SHP77 (cell line): ENCODE measurements at places on chromosomes 7 and 10.

GRCh38 chr10:68628576-68629127 is 68.5 kb downstream of the TET1 start:
- no peak for DNase-seq

DNA sequence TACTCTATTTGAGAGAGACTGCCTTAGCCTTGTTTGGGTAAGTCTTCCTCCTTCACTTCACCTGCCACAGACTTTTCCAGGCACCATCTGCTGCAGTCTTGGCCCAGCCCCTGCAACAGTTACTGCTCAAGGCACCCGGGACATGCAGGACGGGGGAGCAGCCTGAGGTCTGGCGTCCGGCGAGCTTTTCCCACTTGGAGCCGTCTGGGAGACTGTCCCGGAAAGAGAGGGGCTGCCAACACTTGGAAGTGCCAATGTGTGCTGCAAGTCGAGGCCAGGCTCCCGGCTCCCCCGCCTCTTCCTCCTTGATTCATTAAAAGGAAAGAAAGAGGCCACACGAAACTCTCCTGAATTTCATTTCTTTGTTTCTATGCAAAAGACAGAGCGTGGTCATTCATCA is 13.7 kb downstream of the HTRA1 start:
- DNase-seq = no peak

DNA sequence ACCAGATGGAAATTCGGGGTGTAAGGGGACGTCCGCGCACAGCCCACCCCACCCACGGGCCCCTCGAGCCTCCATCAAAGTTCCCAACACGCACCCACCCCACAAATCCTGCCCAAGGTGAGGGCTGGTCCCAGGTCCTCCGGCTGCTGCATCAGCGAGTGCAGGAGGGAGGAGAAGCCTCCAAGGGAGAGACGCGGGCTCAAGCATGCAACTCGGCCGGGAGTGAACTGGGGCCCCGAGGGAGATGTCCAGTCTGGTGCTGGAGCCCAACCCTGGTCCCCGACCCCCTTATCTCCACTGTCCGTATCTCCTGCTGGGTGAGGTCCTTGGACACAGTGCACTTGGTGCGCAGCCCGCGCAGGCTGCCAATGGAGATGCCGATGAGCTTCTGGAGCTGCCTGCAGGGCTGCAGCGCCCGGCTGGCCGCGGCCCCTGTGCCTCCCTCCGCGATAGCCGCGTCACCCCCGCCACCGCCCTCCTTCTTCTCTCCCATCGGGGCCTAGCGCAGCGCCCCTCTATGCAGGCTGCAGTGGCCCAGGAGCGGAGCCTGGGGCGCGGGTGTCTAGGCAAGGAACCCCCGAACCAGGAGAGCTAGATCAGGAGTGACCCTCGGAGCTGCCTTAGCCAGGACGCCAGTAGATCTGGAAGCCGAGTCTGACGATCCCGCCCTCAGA is 489.2 kb downstream of the ZNF33B start:
- no peak for DNase-seq

- DNase-seq = no peak
These were observed 118.2 kb downstream of the SNX10 start for GRCh38 chr7:26409661-26410547.

DNA sequence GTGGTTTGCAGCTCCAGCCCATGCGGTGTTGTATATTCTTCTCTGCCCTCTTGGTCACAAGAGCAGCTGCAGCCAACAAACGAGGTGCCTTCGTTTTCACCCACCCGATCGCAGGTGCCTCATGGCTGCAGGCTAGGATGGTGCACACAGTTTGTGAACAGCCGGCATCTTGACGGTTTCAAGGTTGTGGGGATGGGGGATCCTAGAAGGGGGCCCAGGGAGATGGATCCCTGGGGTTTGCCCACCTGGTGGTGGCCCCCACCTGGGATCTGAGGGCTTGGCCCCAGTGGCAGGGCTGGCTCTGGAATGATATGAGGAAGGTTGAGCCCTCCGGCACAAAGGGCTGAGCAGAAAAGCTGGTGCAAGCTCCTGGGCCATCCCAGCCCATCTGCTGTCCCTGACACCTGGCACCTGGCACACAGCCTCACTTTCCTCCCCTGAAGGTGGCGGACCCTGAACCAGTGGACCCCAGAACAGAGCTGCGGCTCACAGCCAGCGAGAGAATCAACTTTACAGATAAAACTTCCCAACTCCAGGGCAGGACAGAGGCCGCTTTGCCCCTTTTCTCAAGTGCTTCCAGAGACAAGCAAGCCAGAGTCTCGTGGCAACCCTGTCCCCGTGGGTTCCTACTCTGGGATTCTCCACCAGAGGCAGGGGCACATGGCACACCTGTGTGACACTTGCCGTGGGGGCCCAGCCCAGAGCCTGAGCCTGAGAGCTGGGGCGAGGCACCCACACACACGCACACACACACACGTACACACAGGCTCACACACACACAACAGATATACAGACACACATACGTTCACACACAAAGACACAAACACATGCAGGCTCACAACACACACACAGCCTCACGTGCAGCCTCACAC is 177.3 kb upstream of the PPP2R2D start:
- no peak for DNase-seq

GRCh38 chr10:7263616-7264015 is 147.2 kb downstream of the SFMBT2 start:
- no peak for DNase-seq

- no peak for DNase-seq
These were observed 389.9 kb upstream of the AKR1E2 start for GRCh38 chr10:4436103-4436502.

GRCh38 chr10:50618624-50619023 is 5.1 kb downstream of the SGMS1 start:
- no peak for DNase-seq

- no peak for DNase-seq
These were observed 79.3 kb upstream of the PDGFA start for GRCh38 chr7:598899-599298.

DNA sequence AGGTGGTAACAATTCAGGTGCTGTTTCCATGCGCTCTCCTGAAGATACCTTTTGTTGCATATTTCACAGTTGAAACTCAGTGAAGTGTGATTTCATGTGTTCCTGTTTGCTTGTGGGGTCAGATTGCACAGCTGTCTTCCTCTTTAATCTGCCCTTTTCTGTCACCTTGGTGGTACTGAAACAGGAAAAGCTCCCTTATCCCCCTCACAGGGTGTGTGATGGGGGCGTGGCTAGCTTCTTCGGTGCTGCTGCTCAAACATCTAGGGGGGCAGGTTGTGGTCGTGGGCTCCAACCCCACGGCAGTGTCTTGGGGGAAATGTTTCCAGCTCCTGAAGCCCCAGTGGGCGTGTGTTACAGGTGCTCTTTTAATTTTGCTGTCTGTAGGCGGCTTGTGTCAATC is 107.4 kb upstream of the KLF14 start:
- DNase-seq = no peak

GRCh38 chr7:57216340-57216739 is 84.1 kb upstream of the ZNF479 start:
- no peak for DNase-seq

DNA sequence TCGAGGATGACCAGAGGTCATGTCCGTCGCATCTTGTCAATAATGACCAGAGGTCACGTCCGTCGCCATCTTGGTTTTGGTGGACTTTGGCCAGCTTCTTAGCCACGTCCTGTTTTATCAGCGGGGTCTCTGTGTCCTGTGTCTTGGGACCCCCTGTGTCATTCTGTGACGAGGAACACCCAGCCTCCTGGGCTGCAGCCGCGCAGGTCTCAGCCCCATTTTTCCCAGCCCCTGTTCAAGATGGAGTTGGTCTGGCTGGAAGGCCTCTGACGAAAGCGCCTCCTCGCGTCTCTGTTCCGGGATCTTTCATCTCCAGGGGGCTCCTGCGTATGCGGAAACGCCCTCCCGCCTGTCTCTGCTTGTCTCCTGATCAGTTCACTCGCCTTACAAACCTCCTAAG is 134.2 kb downstream of the ELFN1 start:
- DNase-seq = no peak

DNA sequence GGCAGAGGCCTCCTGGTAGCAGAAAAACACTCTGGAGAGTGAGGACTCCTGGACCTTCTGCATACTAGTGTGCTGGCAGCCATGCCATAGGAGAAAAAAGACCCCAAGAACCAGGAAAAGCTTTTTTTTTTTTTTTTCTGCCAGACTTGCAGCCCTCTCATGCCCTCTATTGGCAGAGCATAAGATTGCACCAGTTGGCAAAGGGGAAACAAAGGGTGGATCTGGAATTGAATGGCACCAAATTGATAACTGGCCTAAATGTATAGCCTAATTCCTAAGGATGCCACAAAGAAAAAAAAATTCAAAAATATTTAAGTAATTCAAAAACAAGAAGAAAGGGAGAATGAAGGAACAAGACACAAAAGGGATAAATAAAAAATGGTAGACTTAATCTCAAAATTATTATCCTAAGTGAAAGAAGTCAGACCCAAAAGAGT is 112.5 kb upstream of the GHITM start:
- DNase-seq = no peak

- DNase-seq = no peak
These were observed 130.7 kb upstream of the NAMPT start for GRCh38 chr7:106415433-106415832.

- no peak for DNase-seq
These were observed 269.2 kb downstream of the C7orf25 start for GRCh38 chr7:42642699-42643098.

DNA sequence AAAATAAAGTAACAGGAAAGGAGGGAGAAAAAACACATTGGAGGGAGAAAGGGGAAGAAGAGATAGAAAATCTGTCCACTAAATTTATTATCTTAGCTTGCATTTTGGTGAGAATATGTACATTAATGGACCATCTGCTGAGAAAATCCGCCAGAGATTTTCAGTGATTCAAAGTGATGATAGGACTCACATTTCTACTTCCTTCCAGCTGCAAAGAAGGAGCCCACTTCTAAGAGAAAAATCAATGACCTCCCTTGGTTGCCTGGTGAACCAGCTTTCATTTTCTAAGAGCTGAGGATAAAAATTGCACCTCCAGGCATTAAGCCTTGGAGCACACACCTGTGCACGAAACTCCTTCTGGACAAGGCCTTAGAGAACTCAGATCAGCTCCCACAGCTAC is 404.3 kb downstream of the SFMBT2 start:
- DNase-seq = no peak

- no peak for DNase-seq
These were observed 539.4 kb upstream of the MGMT start for GRCh38 chr10:128927497-128928161.

- no peak for DNase-seq
These were observed 10.6 kb upstream of the LIPM start for GRCh38 chr10:88791924-88792323.

- no peak for DNase-seq
These were observed 70.8 kb downstream of the LRRC17 start for GRCh38 chr7:102983602-102984001.

GRCh38 chr10:95445223-95445836 is 115.8 kb downstream of the SORBS1 start:
- no peak for DNase-seq

DNA sequence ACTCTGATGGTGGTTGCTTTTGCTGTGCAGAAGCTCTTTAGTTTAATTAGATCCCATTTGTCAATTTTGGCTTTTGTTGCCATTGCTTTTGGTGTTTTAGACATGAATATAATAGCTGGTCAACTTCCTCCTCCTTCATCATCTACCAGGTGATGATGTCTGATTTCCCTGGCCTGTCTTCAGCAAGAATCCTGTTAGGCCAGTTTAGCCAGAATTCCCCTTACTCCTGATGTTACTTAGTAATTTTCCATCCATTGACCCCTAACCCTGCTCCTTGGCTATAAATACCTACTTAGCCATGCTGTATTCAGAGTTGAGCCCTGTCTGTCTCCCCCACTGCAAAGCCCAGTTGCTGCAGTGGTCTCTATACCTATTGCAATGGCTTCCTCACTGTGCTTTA is 91.4 kb downstream of the ZNF777 start:
- no peak for DNase-seq

- DNase-seq = no peak
These were observed 69.5 kb downstream of the JMJD1C start for GRCh38 chr10:63396133-63396761.

- no peak for DNase-seq
These were observed 53.0 kb downstream of the TRUB1 start for GRCh38 chr10:114990991-114991390.

- DNase-seq = peak; percentile 72
These were observed 16.7 kb downstream of the SEMA3A start for GRCh38 chr7:84177758-84178412.

DNA sequence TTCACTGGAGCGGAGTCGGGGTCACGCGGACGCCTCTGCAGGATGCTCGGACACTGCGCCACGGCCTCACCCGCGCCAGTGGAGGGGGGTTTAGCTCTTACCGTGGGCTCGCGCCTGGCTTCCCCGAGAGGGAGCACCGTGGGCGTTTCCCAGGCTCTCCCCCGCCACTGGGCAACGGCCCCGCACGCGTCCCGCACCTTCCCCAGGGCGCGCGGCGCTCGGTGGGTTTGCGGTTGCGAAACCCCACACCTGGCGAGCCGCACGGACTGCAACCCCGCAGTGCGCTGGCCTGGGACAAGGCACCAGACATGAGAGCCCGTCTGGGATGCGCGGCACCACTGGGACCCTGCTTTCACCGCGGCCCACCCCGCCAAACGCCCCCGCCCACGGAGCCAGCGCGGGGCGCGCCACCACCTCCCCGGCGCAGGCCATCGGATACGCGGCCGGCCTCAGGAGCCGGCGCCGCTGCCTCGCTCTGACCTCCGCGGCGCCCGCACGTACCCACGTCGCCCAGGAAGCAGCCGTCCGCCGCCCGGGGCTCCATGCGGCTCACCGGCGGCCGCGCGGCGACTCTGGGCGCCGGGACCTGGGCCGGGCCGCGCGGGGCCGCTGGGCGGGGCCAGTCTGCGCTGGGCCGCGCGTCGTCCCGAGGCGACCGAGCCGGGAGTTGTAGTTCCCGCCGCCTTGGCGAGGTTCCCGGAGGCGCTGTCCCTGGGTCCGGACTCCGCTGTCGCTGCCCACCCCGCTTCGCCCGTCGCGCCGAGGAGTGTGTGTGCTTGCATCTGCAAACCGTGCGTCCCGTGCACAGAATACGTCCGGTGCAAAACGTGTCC is at the start of gene ASB13:
Gene ASB13, minus strand, starts transcription at position 588 of the 833 bp plus-strand sequence. Its CDS starts 44 bp downstream, at position 544.
- peak; percentile 44 for DNase-seq

DNA sequence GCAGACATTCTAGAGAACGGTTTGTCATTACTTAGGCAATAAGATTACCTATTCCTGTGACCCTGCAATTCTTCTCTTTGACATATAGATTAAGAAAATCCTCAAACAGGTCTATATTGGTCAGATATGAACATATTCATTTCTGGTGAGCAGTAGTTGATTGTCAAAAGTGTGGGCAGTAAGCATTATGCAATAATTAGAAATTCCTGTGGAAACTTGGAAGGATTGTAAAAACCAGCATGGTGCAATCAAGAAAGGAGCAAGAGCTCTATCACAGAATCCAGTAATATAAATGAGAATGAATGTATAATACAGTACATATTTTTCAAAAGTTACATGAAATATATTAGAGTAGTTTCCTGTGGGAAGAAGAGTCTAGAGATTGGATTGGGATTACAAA is 406.5 kb downstream of the SUGCT start:
- no peak for DNase-seq
